ENCODE measurements at places on chromosomes 7 and 10.
A peak's percentile ranks its signal among the peaks of the same experiment; 100 is the strongest.

DNA sequence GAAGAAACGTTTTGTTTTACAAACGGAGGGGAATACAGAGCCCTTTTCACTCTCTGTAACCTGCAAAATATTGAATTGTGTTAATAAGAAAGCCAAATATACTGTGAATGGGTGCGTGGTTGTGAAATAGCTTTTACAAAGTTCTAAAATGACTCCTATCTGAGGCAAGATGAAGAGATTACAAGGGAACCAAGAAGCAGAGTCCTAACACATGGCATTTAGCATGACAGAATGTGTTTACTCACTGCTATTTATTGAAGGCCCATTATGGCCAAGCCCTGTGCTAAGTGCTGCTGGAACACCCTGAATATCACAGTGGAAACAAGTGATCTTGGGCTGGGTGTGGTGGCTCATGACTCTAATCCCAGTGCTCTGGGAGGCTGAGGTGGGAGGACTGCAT lies 12.9 kb downstream of the JCAD start:
- DNase-seq: no peak

DNA sequence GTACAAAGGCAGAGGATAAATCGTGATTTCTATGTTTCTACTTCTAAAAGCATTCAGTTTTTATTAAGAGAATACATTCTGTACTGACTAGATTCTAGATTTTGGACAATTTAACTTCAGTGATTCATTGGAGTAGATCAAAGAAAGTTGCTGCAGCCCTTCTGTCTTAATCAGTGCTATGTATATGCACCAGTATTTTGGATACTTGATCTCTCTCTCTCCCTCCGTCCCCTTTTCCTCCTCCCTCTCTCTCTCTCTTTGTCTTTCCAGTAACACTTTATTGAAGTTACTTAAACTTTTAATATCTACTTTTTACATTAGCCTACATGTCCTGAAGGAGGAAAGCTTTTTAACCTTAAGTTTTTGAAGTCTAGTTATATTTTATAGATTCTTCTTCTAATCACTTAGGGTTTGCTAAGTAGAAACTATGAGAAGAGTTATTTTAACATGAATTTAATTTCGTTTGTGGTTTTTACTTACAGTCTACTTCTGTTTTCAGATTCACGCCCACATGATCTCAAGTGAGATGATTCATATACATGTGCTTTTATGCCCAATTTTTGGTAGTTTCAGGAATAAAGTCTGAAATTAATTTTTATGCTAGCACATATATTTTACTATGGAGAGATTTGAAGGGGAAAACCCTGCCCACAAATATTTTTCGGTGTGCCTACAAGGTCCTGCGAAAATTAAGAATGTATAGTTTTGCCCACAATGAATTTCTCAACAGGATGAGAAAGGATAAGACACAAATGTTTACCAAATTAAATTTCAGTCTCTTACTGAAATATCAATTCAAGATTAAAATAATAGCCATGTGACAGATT lies 9.1 kb downstream of the MDFIC start:
- peak; percentile 32 for DNase-seq

DNA sequence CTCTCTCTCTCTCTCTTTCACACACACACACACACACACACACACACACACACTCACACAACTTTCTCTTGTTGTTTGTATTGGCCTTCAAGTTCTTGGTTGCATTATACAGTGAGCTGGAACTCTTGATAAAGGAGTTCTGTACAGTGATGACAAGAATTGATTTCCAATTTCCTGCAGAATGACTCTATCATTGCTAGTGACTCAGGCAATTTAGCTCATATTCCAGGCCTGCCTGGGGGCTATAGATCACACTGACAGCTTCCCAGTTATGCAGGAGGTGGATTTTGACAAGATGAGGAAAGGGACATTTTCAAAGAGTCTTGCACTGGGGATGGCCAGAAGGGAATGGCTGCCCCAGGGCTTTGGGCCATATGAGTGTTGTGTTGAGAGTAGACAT lies 508.8 kb downstream of the TYW1 start:
- no peak for DNase-seq

DNA sequence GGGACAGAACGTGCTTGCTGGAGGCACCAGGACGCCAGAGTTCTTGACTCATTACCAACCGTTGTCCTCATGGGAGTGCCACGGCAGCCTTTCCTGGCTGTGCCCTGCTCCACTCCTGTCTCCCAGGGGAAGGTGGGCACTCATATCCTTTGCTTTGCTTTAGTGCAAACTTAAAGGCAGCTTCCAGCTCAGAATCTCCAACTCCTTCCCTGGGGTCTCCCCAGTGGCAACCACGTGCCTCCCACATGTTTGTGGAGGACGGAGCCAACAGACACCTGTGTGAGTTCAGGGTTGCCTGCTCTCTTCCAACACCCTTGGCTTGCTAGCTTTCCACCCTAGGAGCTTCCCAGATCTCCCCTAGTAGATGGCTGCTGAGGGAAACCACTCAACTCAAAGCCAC lies 52.0 kb upstream of the HMX3 start:
- no peak for DNase-seq

DNA sequence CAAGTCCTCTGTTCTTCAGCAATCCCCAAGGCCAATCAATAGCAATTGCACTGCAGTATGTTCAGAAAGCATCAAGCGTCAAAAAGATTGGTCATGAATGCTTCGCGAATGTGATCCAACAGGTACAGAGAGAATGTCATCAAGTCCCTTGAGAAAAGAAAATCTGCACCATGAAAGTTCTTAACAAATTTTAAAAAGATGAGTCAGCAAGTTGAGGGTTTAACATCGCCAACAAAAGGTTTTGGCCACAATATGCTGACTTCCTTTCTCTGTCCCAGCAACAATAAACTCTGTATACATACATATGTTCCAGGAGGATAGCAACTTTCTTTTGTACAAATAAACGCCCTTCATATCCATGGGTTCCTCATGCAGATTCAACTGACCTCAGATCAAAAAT lies 168.5 kb upstream of the C7orf33 start:
- DNase-seq: no peak

GRCh38 chr7:85890244-85890811 lies 703.5 kb upstream of the SEMA3D start:
- DNase-seq: peak; percentile 8

DNA sequence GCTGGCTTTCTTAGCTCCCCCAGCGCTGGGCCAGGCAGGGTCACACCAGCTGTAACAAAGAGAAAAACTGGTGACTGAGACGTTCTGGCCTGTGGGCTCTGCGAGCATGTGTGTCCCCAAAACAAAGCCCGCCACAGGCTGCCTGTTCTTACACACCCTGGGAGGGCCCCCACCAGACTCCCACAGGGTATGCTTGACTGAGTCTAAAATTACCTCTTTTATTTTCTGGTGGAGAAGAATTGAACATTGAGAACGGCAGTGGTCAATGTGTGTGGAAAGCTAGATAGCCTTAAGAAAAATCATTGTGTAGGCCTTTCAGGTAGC lies 808 bp downstream of the C10orf71 start:
- DNase-seq: no peak

DNA sequence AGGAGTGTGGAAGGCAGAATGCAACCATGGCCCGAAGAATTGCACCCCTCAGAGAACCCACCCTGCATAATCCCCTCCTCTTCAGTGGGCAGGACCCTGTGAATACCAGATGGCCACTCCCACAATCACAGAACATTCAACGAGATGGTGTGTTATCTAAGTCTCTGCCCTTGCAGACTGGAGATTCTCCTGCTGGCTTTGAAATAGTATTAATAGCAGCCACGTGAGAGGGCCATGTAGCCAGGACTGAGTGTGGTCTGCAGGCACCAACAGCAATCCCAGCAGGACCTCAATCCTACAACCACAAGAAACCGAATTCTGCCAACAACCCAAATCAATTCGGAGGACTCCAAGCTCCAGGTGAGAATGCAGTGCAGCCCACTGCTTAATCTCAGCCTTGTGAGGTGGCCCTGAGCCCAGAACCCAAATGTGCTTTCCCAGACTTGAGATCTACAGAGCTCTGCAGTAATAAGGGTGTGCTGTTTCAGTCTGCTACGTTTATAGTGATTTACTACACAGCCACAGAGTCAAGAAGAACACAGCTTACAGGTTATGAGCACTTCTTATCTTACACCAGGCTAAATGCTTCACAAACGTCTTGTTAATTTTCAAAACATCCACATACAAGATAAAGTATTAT lies 72.1 kb downstream of the VOPP1 start:
- DNase-seq: no peak

DNA sequence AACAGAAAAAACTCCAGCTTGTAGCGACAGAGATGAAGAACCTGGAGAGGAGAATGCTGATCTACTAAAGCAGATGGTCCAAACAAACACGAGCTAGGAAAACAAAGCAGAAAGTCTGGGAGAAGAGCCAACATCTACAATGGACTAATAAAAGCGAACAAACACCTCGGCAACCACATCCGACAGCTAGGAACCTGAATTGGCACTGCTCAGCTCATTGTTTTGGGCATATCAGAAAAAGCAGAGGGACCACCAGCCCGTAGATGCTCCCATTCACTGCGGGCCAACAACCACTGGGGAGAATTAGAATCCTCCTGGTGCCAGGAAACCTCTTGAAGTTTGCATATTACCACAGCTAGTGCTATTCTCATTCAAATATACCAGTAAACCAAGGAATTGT lies 204.7 kb downstream of the NXPH1 start:
- DNase-seq: no peak

DNA sequence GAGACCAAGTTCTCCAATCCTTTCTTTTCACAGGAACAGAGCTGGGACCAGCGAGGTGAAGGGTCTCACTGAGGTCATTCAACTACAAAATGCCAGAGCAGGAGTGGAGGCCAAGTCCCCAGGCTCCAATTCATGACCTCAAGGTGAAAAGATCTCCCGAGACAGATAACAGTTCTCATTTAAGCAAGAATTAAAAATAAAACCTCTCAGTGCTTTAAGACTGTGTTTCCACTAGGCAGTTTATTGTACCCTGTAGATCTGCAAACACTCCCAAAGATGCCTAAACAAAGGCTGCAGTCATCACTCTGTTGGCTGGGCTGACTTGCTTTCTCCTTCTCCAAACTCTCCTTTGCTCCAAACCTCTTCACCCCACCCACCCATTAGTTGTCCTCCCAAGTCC lies 74.8 kb upstream of the CXCL12 start:
- DNase-seq: no peak

GRCh38 chr7:134818613-134819345 lies 39.3 kb downstream of the CALD1 start:
- no peak for DNase-seq

DNA sequence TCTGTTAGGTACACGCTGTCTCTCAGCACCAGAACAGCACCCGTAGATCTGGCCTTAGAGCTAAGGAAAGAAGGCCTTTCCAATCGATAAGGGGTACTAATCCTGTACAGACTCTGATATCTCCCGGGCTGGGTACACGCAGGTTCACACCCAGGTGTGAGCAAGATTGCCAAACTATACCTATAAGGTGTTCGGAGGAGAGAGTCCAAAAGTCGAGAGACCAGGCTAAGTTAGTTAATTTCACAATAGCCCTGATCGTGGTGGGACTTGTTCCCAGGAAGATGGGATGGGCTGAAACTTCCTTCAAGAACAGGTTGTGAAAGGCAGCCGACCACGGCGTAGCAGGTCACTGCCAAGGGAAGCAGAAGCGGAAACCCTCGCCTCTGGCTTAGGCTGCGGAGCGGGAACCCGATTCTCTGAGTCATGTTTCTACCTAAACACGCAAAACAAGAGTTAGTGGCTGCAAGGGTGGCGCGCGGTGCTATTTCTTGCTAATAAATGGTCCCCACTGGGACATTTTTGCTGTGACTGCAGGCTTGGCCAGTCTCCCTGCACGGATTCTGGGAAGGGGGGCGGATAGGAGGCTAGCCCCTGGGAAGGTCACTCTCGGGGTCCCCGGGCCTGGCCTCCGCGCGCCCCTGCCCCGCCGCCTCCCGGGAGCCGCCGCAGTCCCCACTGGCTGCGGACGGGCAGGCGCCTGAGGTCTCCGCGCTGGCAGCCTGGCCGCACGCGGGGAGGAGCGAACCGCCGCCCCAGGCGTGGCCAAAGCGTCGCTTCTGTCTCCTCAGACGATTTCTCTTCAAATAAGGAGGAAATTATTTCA lies 75.4 kb upstream of the PDSS1 start:
- peak; percentile 3 for DNase-seq

GRCh38 chr7:85054306-85054705 lies 132.6 kb downstream of the SEMA3D start:
- no peak for DNase-seq

DNA sequence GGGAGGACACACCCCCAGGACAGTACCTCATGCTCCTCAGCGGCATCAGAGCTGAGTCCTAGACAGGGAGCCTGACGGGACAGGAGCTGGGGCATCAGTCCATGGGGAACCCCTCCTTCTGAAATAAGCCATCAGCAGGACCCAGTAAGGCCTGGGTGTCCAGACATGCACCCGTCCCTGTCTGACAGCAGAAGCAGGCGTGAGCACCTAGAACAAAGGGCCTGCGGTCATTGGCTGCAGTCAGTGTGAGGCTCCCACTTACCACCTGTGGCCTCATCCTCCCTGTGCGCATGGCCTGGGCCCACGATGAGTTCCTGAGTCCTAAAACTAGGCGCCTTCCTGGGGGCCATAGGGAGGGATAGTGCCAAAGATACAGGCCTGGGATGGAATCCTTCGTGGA lies 484.7 kb downstream of the PTPRN2 start:
- DNase-seq: no peak

DNA sequence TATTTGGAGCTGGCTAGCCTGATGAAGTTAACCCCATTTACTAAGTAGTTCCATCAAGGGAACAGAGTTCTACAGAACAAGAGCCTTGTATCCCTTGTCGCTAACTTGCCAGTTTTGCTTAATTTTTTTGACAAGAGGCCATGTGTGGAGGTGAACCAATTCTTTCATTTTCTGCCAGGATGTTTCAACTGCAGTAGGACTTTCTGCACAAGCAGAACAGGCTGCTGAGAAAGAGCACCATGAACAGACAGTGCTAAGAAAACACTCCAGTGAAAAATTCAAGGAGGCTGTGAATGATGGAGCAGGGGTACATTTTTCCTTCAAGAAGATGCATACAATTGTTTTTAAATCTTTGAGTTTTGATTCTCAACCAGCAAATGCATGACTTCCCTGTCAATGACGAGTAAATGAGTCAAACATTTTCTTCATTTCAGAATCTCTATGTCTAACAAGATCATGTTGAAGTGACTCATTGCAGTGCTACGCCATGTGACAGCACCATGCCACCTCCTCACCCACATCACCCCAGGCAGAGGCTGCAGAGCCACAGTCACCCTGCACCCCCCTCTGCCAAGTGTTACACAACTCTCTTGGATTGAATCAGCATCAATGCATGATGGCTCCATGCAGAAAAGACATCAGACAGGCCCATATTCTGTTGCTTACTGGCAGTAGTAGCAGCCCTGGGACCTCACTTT lies 193.1 kb downstream of the COBL start:
- DNase-seq: peak; percentile 54

- no peak for DNase-seq
These were observed 236.3 kb upstream of the LRRN3 start for GRCh38 chr7:110854651-110855050.

GRCh38 chr10:51257511-51258248 lies 183.4 kb downstream of the PRKG1 start:
- DNase-seq: no peak

- DNase-seq: no peak
These were observed 17.6 kb upstream of the AKR1C3 start for GRCh38 chr10:5076615-5077014.

- no peak for DNase-seq
These were observed 128.4 kb upstream of the PHF14 start for GRCh38 chr7:10845225-10845624.

- no peak for DNase-seq
These were observed 214.7 kb downstream of the WDR37 start for GRCh38 chr10:1270906-1271305.

- no peak for DNase-seq
These were observed 130.6 kb downstream of the TAX1BP1 start for GRCh38 chr7:27870595-27870994.
